ENCODE measurements at places on chromosomes 3 and 15. TPM values are rescaled to one million over a fixed set of nuclear protein-coding genes. Genes with fewer than 3 reads are reported as not detected.

- H3K27ac ChIP-seq = no peak overlapping the region
- no peak overlapping the region for H3K4me3 ChIP-seq
- no peaks in the 10 kb centered on the region for H3K27me3 ChIP-seq
- no peaks in the 10 kb centered on the region for H3K4me1 ChIP-seq
Measured at GRCh38 chr3:130442284-130442683, 74.7 kb upstream of the COL6A6 start.

Gene CCDC39
- 0.22 TPM for total RNA-seq

GRCh38 chr15:89155656-89156055, 65.7 kb downstream of the RLBP1 start:
- H3K4me3 ChIP-seq = no peak overlapping the region
- peaks cover 15% of the 10 kb centered on the region for H3K4me1 ChIP-seq
- H3K27ac ChIP-seq = no peak overlapping the region

DNA sequence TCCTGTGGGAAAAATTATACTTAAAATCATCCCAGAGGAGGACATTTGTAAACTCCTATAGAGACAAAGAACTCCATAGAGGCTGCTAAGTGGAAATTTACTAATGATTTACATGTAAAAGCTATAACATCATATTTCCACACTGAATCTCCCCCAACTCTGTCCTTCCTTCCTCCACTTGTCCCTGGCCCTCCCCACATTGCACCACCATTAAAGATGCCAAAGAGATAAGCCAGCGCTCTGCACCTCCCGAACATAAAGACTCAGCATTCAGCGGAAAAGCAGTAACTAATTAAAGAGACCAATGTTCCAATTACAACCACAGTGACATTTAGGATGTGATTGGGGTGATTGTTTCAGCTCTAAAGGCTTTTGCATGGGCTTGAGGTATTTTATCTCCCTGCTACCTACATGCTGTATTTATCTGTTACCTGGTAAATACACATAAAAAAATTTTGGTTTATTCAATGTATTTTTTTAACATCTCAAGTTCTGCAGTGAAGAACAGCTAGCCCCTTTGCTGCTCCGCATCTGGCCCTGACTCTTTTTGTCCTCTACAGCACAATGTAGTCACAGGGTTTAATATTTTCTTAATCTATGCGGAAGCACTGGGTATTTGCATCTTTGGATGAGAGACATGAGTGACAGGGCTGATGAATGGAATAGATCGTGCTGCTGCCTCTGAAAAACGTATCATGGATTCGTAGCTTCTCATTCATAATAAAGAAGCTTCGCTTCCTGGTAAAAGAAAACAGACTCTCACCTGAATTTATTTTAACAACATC, 35.3 kb upstream of the B3GNT5 start:
- no peaks in the 10 kb centered on the region for H3K36me3 ChIP-seq
- H3K4me1 ChIP-seq = no peaks in the 10 kb centered on the region
- no peak overlapping the region for H3K4me3 ChIP-seq
- no peak for DNase-seq
- no peaks in the 10 kb centered on the region for H3K27me3 ChIP-seq

DNA sequence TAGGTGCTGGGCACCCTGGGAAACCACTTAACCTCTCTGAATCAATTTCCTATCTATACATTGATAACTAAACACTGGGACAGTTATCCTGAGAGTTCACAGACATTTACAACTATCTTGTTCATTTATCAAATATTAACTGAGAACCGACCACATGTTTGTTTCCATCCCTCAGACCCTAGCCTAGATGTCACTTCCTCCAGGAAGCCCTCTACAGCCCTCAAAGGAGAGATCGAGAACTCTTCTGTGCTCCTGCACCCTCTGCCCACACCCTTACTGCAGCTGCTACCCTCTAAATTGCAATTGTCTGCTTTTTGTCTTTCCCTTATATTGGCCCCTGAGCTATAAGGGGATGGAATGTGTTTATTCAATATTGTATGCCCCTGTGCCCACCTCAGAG, 46.1 kb downstream of the SRGAP3 start:
- H3K36me3 ChIP-seq = no peaks in the 10 kb centered on the region
- H3K4me3 ChIP-seq = no peak overlapping the region
- no peak for DNase-seq
- peaks cover 23% of the 10 kb centered on the region for H3K4me1 ChIP-seq

DNA sequence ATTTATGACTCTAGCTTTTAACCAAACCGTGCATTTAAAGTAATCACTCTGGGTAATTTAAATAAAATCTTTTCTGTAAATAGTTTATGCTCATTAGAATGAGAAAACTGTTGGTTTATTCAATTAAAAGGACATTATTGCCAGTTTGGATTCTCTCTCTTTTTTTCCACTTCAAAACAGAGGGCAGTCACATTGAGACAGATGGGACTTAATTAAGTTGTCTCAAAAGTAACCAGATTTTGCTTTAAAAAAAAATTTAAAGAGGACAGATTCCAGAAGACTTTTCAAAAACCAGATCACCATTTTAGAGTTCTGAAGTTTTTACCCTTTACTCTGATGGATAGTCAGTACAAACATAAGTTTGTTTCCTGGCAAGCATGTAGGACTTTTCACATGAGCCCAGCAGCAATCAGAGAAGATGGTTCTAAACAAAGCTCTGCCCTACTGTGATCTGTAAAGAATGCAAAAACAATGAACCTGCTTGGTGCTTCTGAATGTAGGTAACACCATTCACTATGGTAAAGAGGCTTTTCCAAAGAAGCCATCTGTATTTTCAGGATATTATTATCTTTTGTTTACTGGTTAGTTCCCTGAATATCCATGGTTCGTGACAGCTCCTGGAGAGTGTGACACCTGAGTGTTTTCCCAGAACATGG, 136.2 kb downstream of the LRTM1 start:
- no peaks in the 10 kb centered on the region for H3K27me3 ChIP-seq
- DNase-seq = no peak
- H3K4me3 ChIP-seq = no peak overlapping the region
- peaks cover 2% of the 10 kb centered on the region for H3K4me1 ChIP-seq

- peaks cover 9% of the 10 kb centered on the region for H3K27me3 ChIP-seq
- no peak for DNase-seq
- no peaks in the 10 kb centered on the region for H3K36me3 ChIP-seq
- H3K4me3 ChIP-seq = no peak overlapping the region
- peaks cover 25% of the 10 kb centered on the region for H3K4me1 ChIP-seq
Measured at GRCh38 chr15:58472821-58473581, 41.2 kb downstream of the LIPC start.

Gene PCSK6
- total RNA-seq = 3.6 TPM

DNA sequence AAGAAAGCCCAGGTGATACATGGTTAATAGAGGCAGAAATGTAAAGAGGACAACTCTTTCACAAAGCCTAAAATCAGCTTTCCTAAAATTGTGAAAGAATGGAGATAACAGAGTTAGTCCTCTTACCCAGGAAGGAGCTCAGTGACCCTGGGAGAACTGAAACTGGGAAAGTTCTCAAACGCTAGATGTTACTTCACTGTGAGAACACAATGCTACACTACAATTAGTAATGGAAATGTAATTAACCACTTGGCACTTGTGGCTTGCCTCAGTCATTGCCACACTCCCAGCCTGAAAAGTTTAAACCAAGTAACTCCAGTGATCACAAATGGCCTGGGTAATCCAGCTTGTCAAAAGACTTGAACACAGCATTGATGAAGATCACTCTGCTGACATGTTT, 102.7 kb upstream of the FGF7 start:
- no peak overlapping the region for H3K27ac ChIP-seq
- H3K4me1 ChIP-seq = no peaks in the 10 kb centered on the region
- H3K27me3 ChIP-seq = no peaks in the 10 kb centered on the region
- no peak for DNase-seq
- peaks cover 15% of the 10 kb centered on the region for H3K36me3 ChIP-seq

DNA sequence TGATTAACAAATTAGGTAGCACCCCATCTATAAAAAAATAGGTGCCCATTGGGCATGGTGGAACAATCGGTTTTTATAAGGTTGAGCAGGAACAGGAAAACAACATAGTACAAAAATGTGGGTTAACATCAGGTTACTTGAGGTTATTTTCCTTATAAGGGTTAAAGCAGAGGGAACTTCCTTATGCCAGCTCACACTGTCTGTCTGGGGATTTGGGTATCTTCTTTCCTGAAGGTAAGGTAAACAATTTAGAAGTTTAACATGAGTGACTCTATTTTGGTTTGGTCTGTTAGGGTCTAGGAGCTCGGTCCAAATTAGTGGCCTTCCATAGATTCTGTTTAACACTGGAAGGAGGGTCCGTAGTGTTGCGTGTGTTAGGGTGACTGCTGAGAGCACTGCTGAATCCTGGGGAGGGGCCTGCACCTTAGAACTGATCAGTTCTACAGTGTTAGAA, 14.7 kb downstream of the CHD2 start:
- H3K27me3 ChIP-seq = no peaks in the 10 kb centered on the region
- peak overlapping the region; percentile 96 for H3K27ac ChIP-seq
- peaks cover 46% of the 10 kb centered on the region for H3K4me1 ChIP-seq
- no peak overlapping the region for H3K4me3 ChIP-seq
- peaks cover 24% of the 10 kb centered on the region for H3K36me3 ChIP-seq

DNA sequence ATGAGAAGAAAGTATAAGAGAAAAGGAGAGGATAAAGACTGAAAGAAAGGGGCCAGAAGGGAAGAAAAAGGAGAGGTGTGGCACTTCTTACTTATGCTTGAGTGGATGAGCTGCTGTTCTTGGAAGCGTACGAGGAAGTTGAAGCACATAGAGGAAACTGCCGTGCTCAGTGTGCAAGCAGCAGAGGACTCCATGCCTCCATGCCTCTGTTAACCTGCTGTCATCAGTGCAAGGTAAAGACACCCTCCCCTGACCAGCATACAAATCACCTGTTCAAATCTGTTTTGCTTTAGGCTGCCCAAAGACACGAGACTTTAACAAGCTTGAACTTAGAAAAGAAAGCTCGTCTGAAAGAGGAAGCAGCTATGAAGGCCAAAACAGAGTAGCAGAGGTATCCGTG, 6.4 kb downstream of the WDR5B start:
- H3K27ac ChIP-seq = no peak overlapping the region
- H3K4me3 ChIP-seq = no peak overlapping the region
- no peaks in the 10 kb centered on the region for H3K27me3 ChIP-seq

- DNase-seq = peak; percentile 14
- H3K27ac ChIP-seq = peak overlapping the region; percentile 96
- H3K4me1 ChIP-seq = peaks cover 27% of the 10 kb centered on the region
- peak overlapping the region; percentile 94 for H3K4me3 ChIP-seq
Measured at GRCh38 chr3:150761831-150762661, 923 bp downstream of the SIAH2 start.

DNA sequence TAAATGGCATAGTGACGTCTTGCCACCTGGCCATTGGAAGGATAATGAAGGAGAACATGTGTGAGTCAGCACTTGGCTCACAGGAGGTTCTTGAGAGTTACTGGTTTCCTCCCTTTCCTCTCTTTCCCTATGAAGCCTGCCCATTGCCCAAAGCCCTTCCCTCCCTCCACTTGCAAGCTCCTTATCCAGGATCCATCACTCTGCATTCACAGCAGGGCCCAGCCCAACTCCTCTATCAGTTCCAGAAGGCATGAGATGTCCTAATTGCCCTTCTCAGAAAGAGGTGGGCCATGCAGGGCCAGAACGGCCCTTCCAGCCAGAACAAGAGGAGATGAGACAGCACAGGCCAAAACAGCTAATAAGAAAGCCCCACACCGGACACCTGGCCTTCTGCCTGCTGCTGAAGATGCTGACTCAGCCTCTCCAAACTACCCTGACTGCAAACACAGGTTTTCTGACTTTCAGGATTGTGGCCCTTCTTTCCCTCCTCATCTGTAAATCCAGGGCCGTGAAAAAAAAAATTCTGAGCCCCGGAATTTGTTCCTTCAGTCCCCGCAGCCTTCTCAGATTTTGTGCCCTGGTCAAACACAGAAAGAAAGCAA, 29.7 kb downstream of the HAPLN3 start:
- H3K4me1 ChIP-seq = no peaks in the 10 kb centered on the region
- no peak overlapping the region for H3K4me3 ChIP-seq
- H3K36me3 ChIP-seq = no peaks in the 10 kb centered on the region
- no peak for DNase-seq

Gene HRG
- total RNA-seq = not detected

DNA sequence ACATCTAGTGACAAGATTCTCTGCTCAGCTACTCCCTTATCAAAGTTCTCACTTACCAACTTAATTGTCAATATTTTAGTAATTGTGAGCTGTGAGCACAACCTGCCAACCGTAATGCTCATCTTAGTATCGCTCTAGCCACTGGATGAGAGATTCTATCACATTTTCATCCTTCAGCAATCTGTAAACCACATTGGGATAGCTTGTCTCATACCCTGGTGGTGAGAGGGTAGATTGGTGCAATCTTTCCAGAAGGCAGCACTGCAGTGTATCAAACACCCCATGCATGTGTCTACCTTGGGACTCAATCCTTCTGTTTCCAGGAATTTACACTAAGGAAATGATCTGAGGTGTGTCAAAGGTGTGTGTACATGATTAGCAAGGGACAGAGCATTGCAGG, 18.9 kb upstream of the ATP8B4 start:
- H3K4me1 ChIP-seq = no peaks in the 10 kb centered on the region
- no peaks in the 10 kb centered on the region for H3K36me3 ChIP-seq
- DNase-seq = no peak
- no peak overlapping the region for H3K27ac ChIP-seq
- no peak overlapping the region for H3K4me3 ChIP-seq

GRCh38 chr3:194640829-194641228, 7.6 kb upstream of the TMEM44 start:
- H3K27ac ChIP-seq = no peak overlapping the region
- no peak for DNase-seq
- H3K4me3 ChIP-seq = no peak overlapping the region
- no peaks in the 10 kb centered on the region for H3K27me3 ChIP-seq

GRCh38 chr3:43001556-43002121, 22.5 kb downstream of the GASK1A start:
- peaks cover 4% of the 10 kb centered on the region for H3K27me3 ChIP-seq
- H3K27ac ChIP-seq = peak overlapping the region; percentile 69
- no peak for DNase-seq
- no peaks in the 10 kb centered on the region for H3K36me3 ChIP-seq
- H3K4me1 ChIP-seq = peaks cover 10% of the 10 kb centered on the region

DNA sequence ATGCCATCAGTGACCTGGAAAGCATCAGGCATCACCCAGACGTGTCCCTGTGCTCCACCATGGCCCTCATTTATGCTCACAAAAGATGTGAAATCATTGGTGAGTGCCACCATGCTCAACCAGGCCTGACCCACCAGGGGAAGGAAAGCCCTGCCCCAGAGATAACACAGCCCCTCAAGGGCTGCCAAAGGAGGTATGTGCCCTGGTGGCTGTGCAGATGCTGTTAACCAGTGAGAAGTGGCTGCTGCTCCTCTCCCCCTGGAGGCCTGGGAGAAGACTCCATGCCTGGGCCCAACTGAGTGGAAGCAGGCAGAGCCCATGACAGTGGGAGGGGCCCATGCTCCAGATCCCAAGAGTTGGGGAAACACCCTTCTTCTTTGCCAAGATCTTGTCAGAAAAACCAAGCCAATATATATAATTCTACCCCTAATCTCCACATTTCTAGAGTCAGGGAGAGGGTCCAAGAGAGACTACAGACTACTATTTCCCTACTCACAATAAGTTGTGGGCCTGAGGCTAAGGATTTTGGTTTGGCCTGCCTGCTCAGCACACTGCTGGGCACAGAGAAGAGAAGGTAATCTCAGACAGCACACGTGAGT, 2.7 kb downstream of the TTC21A start:
- DNase-seq = no peak
- no peaks in the 10 kb centered on the region for H3K36me3 ChIP-seq
- H3K27ac ChIP-seq = no peak overlapping the region
- H3K4me1 ChIP-seq = peaks cover 20% of the 10 kb centered on the region

Gene EPHA3
- 0.17 TPM for total RNA-seq

Measured in progenitor cell of endocrine pancreas (in vitro differentiated cells).